ENCODE measurements at places on chromosomes 5 and 9.

- no peak for DNase-seq
Observed at GRCh38 chr5:128466554-128466953, 71.5 kb downstream of the FBN2 start.

- DNase-seq = no peak
Observed at GRCh38 chr5:67925511-67925910, 290.0 kb upstream of the PIK3R1 start.

- no peak for DNase-seq
Observed at GRCh38 chr9:114725930-114726329, 43.9 kb upstream of the TEX48 start.

DNA sequence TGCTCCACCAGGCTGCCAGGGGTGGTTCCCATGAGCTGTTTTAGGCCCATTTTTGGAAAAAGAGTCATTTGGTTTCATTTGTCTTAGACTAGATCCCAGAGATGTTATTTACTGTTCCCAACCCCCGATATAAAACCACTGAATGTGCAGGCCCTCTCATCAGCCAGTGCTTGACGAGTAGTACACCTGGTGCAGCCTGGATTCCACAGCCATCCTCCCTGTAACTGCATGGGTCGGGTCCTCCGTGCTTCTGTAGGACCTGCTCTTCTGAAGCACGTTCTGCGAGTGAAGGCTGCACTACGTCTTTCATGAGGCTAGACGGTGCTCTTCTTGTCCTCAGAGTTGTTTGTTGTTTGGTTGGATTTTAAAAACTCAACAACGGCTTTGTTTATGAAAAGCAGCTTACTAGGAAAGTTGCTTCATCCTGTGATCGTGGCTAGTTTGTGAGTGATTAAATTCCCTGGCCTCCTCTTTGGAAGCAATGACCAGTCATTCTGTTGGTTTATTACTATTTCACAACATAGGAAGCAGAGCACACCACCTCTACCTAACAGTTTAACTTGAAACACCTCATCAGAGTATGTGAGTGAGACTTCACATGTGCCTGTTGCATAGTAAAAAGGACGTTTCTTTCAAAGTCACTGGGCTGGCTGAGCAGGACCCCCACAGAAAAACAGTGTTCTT lies 135.2 kb downstream of the AOPEP start:
- DNase-seq = no peak

DNA sequence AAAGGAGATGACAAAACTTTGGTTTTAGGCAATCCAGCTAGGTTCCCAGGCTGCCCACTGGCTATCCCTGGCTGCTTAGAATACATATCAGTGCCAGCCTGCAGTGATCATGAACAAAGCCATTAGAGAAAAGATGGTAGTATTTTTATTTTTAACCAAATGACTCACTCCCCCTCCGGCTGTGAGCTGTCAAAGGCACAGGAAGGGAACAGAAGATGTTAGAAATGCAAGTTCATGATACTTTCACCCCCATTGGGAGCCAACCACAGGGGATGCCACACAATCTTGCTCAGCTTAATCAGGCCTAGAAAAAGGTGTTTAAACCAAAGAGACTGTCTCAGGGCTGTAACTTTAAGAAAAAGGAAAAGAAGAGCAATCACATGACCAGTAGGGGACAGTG lies 70.3 kb upstream of the ASTN2 start:
- no peak for DNase-seq

DNA sequence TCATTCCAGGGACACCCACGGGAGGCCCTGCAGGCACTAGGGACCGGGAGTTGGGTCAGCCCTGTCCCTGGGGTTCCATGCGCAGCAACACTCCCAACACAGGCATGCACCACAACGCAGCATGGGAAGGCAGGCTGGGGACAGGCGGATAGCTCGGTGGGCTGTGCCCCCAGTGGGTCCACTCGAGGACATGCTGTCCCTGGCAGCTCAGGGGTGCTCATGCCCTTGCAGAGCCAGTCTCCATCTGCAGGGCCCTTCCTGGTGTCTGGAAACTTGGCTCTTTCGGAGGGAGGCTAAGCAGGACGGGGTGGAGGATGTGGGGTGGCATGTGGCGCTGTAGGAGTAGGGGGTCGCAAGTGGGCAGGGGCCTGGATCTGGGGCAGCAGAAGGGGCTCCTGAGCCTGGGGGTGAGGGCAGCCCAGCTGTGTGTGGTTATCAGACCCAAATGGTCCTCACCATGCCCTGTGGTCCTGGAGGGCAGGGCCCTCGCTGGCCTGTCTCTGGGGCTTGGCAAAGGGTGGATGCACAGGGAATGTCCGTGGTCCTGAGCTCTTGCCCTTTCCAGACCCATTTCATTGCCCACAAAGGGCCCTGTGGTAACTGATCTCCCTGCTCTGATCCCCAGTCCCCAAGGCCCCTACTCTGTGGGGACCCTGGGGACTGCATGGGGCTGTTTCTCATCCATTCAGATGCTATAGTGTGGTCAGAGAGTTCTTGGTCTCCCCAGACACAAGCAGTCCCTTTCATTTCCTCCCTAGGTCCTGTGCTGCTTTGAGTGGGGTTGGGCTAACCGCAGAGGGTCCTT lies 90.3 kb upstream of the PHYKPL start:
- no peak for DNase-seq

- no peak for DNase-seq
Observed at GRCh38 chr9:4550777-4551484, 60.7 kb downstream of the SLC1A1 start.

GRCh38 chr5:14851050-14851419 lies 20.5 kb downstream of the ANKH start:
- no peak for DNase-seq

DNA sequence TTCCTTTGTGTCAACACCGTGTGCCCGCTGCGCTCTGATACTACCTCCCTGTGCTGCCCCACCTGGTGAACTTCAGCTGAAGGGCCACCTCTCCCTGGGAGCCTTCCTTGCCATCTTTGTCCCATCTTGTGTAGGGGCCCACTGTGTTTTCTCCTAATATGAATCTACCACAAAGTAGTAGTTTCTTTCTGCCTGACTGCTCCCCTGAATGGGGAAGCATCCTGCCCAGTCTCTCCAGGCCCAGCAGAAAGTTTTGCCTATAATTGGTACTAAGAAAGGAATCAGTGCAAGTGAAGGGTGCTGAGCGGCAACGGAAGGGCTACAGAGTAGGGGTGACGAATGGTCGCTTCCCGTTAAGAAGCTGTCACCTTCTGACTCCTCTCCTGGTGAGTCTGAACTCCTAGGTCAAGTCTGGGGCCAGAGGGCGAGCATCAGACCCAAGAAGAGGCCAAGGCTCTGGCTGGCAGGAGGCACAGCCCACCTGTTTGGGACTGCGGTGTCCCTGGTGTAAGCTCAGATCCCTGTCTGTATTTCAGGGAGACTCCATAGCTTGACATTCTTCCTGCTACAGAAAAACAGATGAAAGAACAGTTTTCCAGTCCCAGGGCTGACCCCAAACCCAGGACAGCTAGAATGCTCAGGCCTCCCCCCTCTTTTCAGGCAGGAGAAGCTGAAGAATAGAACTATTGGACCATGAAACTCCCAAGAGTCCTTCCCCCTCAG lies 24.1 kb downstream of the WWC1 start:
- DNase-seq = no peak

GRCh38 chr5:63928451-63928850 lies 33.8 kb downstream of the HTR1A start:
- DNase-seq = no peak

Measured in progenitor cell of endocrine pancreas (in vitro differentiated cells).